Occipital lobe (tissue), 3 donors: ENCODE measurements at places on chromosomes 7 and 10.

DNA sequence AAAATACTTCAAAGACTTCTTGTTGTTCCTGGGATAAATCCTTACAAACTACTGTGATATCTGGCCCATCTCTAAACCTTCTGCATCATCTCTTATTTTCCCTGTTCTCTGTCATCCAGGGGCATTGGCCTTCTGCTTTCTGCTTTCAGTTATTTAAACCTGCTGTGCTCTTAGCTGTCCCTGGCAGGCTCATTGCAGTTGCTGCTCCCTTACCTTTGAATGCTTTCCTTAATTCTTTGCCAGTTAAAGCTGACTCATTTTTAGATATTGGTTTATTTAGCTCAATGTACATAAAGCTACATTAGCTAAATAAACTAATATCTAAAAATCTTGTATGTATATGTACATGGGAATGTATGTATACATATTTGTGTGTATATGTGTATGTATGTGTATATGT lies 40.6 kb upstream of the CD36 start:
- no peak for DNase-seq

GRCh38 chr7:157807510-157807909 lies 470.7 kb downstream of the DNAJB6 start:
- DNase-seq = no peak

DNA sequence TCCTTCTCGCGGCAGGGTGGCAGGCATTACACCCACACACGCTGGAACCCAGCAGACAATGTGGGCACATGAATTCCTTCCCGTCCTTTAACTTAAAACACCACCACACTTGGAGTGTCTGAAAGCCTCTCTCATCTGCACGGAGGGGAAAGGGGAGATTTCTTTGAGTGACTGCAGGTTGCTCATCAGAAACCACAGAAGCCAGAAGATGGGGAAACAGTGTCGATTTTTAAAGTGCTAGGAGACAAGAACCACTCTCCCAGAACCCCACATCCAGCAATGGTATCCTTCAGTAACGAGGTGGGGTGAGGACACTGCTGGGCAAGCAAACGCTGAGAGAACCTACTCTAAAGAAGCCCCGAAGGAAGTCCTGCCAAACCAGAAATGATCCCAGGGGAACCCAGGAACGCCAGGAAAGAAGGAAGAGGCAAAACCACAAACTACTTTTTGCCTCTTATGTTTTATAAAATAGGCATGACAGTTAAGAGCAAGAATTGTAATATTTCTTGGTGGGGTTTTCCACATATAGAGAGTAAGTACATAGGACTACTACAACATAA lies 254.3 kb downstream of the ELFN1 start:
- no peak for DNase-seq

- no peak for DNase-seq
These were observed 9.5 kb downstream of the ATOH7 start for GRCh38 chr10:68222391-68222790.
